Vagina (tissue), 2 donors: ENCODE measurements at places on chromosomes 1 and 21.
A peak's percentile ranks its signal among the peaks of the same experiment; 100 is the strongest.

GRCh38 chr21:45823100-45823681, 158.4 kb upstream of the COL6A1 start:
- peak; percentile 55 for DNase-seq

DNA sequence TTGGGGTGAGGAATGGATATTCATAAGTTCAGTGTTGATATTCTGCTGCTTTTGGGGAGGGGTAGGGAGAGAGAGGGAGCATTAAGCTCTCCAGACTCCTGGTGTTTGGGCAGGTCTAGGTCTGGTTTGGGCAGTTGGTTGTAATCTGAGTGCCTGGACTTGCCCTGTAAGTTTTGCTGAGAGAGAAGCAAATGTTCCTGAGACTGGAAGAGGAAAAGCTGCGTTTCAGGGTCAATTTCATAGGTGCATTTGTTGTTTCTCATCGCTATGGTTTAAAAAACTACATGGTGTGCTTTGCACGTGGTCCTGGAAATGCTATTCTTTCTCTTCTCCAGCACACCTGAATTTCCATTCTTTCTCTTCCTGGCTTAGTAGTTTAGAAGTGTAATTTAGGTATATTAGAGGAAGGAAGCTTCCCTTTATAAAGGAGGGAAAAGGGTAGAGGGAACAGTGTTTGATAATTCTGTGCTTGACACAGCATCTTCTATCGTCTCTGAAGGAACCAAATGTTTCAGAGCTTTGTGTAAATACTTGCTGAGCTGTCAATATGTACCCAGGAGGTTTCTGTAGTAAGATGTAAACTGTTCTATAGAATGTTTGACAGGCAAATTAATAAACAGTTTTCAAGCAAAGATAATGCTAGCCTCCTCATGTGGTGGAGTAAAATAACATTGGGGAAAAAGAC, 6.3 kb downstream of the ARID1A start:
- DNase-seq: no peak

DNA sequence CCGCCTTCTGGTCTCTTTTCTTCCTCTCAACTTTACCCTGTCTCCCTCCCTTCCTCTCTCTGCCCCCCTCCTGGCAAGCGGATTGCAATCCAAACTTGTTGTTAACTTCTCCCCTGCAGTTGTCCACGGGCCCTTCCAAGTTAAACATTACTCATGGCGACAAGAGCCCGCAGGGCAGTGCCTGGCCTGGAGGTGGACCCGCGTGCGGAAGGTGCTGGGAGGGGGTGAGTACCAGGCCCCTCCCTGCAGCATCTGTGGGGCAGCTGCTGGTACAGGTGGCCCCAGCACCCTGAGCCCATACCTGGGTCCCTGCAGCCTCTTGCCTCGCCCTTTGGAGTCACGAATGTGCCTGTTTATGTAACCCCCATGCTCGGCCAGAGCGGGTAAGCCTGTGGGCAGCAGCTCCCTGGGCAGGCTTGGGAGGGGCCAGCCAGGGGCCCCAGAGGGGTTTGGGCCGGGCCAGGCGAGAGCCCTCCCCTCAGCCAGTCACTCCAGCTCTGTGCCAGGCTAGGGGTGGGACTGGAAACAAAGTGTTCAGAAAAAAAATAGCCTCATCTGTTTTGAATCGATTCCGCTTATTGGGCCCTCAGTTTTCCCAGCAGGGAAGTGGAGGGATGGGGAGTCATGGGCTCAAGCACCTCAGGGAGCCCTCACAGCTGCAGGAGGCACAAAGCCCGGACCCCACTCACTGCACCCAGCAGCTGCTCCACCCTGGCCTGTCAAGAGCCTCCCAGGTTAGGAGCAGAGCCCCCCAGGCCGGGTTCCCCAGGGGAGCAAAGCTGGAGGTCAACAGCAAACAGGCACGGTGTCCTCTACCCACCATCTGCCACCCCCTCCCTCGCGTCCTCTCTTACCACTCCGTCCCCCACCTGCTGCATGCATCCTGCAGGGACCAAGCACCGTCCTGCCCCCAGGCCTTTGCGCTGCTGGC, 14.0 kb upstream of the FAAP20 start:
- DNase-seq: no peak

GRCh38 chr1:17736625-17737024, 18.5 kb upstream of the ACTL8 start:
- DNase-seq: no peak

DNA sequence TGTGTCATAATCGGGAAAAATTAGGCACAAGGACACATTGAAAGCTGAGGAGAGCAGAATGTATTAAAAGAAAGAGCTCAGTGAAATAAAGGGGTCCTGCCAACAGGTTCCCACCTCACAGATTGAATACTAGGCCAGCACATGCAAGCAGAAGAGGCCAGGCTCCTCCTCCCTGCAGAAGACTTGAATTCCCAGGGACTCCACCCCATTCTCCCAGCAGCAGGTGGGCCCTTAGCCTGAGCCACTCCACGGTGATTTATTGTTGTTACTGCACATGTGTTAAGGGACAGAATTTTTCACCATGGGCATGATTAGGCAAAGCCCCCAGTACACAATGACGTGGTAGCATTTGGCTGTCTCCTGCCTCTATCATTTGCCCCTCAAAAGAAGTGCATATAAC, 1844.7 kb downstream of the NCAM2 start:
- DNase-seq: no peak

- DNase-seq: no peak
Measured at GRCh38 chr21:16088056-16088455, 358.3 kb downstream of the USP25 start.

DNA sequence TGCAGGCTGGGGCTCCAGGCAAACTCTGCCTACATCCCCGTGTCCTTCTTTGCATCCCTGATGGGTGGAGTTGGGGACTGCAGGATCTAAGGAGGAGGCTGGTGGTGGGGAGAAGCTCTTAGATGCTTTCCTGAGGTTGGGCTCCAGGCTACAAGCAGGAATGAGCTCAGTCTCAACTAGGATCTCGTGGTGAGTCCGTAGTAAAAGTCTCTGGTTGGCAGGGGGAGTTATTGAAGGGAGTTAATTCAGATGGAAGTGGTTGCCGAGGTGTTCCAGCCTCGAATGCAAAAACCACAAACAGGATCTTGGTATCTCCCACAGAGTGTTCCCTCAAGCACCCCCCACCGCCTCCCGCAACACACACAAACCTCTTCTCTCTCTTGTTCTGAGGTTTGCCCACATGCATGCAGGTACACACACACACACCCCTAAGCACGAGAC, 35.0 kb downstream of the TMCC2 start:
- DNase-seq: no peak

GRCh38 chr1:25695090-25695770, 78.6 kb downstream of the MAN1C1 start:
- DNase-seq: no peak

DNA sequence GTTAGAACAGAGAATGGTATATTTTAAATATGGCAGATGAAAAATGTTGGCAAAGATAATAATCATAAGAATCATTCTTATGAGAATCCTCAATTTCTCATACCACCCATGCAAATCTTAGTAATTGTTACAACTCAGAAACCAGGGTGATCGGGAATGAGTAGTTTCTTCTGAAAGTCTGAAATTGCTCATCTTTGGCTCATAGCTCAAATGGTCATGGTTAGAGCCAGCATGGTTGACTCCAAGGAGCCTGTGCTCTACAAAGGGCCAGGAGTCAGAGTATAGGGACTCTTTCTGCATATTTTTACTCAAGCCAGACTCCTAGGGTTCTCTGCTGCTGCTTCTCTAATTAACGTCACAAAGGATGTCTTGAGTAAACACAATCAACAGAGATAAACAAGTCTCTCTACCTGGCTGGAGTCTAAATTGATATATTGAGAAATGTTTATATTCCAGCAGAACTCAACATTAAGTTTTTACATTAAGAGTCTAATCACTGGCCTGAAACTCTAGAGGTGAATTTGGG, 1.9 kb upstream of the ETV3 start:
- no peak for DNase-seq

- no peak for DNase-seq
Measured at GRCh38 chr1:111643097-111643496, 23.5 kb downstream of the RAP1A start.

DNA sequence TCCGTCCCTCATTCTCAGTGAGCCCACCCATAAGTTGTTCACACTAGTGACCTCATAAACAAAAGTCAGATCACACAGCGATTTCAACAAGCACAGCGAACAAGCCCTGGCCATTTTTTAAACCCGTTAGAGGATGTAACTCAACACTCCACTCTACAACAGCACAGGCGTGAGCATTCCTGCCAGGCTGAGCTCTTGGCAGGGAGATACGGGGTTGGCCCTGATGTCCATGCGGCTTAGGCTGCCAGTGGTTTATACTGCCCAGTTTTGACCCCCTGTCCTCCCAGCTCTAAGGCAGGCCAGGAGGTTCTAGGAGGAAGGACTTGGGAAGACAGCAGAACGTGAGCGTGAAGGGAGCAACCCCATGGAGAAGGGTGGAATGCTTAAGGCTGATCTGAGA, 35.0 kb downstream of the PARP1 start:
- no peak for DNase-seq

- no peak for DNase-seq
Measured at GRCh38 chr21:37921091-37921490, 4.8 kb upstream of the KCNJ6 start.

GRCh38 chr1:186231861-186232436, 143.1 kb downstream of the TPR start:
- DNase-seq: no peak

- no peak for DNase-seq
Measured at GRCh38 chr1:84122780-84123382, 21.2 kb upstream of the PRKACB start.

- DNase-seq: no peak
Measured at GRCh38 chr21:33561373-33561772, 18.5 kb downstream of the SON start.

DNA sequence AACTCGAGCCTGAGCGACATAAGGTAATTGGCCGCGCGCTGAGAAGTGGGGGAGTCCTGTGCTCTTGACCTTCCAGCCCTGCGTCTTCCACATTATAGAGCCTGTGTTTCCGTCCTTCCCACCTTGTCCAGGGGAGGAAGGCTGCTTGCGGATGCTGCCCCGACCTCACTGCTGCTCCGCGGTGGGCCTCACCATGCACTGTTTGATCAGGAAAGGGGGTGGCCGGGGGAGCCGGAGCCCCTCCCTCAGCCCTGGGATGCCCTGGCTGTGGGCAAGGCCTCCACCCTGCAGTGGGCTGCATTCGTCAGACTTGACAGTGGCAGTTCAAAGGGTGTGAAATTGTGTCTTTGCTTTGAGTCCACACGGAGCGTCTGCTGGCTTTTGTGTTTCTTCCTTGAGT, 30.1 kb downstream of the PCNT start:
- DNase-seq: no peak

DNA sequence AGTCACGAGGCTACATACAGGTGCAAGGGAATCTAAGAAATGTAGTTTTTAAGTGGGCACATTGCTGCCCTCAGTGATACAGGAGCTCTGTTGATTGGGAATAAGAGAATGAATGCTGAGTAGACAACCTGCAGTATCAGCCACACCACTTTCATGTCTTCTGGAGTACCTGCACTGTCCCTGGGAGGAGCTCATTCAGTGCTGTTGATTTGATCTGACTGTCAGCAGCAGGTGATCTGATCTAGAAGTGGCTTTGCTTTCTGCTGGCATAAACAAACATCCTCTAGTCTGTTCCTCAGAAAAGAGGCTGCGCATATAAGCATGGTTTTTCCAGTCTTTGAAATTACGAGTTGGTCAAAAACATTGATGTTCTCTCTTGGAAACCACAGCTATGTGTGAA, 35.5 kb upstream of the LRRC52 start:
- no peak for DNase-seq

DNA sequence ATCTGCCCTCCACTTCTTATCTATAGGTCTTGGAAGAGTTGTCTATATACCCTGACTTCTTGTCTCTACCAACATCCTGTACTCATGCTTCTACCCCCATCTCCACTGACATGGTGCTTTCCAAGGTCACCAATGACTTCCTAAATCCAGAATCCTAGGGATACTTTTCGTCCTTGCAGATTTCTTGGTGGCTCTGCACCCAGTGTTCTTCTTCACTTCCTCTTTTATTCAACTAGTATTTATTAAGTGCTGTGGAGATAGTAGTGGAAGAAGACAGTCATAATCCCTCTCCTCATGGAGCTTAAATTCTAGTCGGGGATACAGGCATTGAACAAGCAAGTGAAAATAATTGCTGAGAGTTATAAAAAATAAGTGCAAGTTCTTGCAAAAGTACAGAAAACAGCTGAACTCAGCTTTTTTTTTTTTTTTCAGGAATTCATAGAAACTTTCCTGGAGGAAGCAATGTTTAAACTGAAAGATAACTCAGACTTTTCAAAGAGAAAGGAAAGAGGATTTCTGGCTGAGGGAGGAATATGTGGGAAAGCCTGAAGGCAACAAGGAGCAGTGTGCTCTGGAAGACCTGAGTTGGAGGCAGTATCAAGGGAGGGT, 38.2 kb upstream of the CYP4B1 start:
- DNase-seq: no peak

DNA sequence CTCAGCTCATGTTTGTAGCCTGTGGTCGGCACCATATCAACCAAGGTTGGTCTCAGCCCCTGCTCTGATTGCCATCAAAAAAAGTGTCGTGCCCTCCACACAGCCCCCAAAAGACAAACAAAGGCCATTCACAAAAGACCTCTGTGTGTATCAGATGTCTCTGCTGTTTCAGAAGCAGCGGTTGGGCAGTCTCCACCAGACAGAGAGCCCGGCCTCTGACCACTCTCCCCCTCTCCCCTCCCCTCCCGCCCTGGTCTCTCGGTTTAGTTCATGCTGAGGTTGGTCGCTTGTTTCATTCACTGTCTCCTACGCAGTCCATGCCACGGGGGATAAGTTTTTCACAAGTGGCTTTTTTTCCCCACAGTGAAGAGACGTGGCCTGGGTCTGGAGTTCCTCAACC, 27.1 kb downstream of the ACTA1 start:
- no peak for DNase-seq

DNA sequence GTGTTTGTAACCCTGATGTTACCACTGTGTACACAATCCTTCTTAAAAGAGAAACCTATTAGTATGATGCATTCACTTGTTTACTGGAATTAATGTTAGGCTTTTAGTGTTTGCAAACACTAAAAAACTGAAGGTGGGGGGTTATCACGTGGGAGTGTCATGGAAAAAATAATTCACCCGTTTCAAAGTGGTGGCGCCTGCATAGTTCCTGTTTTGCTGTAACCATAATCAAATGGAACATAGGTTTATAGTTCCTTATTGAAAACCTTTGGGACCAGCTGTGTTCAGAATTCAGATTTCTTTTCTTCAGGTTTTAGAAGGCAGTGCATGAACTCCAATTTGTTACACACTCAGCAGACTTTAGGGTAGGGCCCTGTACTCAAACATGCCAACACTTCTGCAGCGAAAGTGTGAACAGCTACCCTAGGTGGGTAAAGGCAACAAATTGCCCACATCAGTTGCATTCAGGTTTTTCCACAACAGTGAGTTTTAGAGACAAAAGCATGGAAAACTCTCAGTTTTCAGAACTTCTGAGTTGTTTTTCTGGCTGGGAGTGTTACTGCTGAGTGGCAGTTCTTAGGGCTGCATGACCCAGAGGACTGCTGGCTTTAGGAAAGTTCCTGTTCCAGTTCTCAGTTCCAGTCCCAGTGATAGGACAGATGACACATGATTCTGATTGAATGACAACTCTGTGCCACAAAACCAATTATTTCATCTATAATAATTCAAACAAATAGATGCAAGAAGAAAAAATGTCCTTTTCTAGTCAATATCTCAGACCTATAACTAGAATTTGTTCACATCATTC, 29.1 kb upstream of the IVNS1ABP start:
- DNase-seq: no peak
